ENCODE measurements at places on chromosomes 4 and X.

DNA sequence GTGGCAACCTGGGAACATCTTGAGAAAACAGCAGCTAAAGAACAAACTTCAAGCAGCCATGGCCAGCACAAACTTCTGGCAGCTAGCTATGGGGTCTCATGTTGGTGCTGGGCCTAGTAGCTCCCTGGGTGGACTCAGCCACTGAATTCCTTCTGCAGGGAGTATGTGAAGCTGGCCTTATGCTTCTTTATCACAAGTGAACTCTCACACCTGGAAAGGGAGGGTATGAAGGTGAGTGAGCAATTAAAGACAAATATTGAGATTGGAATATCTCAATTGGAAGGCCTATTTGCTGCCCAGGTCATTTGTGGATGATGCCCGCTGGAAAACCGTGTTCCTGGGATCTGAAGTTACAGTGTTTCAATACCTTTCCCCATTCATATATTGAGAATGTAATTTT is 153.3 kb upstream of the RPS6KA3 start:
- H3K4me3 ChIP-seq = no peak overlapping the region
- H3K36me3 ChIP-seq = peaks cover 2% of the 10 kb centered on the region
- H3K27me3 ChIP-seq = no peaks in the 10 kb centered on the region
- no peak for DNase-seq

GRCh38 chr4:159142241-159142640 is 39.4 kb downstream of the RAPGEF2 start:
- peaks cover 18% of the 10 kb centered on the region for H3K4me1 ChIP-seq
- no peak overlapping the region for H3K4me3 ChIP-seq
- peaks cover 3% of the 10 kb centered on the region for H3K36me3 ChIP-seq
- no peak overlapping the region for H3K27ac ChIP-seq
- no peaks in the 10 kb centered on the region for H3K27me3 ChIP-seq
- no peak for DNase-seq

DNA sequence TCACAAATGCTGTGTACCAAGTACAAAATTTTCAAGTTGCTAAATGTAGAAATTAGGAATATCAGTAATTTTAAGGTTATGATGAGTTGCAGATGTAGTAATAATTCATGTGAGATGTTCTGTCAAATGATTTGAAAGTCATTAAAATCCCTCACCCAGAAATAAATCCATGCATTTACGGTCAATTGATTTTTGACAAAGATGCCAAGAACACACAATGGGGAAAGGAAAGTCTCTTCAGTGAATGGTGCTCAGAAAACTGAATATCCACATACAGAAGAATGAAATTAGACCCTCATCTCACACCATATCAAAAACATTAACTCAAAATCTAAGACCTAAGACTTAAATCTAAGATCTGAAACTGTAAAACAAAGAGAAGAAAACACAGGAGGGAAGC is 12.9 kb upstream of the BMPR1B start:
- no peak overlapping the region for H3K4me3 ChIP-seq
- peaks cover 15% of the 10 kb centered on the region for H3K27me3 ChIP-seq
- no peaks in the 10 kb centered on the region for H3K36me3 ChIP-seq
- no peak for DNase-seq
- no peaks in the 10 kb centered on the region for H3K4me1 ChIP-seq

DNA sequence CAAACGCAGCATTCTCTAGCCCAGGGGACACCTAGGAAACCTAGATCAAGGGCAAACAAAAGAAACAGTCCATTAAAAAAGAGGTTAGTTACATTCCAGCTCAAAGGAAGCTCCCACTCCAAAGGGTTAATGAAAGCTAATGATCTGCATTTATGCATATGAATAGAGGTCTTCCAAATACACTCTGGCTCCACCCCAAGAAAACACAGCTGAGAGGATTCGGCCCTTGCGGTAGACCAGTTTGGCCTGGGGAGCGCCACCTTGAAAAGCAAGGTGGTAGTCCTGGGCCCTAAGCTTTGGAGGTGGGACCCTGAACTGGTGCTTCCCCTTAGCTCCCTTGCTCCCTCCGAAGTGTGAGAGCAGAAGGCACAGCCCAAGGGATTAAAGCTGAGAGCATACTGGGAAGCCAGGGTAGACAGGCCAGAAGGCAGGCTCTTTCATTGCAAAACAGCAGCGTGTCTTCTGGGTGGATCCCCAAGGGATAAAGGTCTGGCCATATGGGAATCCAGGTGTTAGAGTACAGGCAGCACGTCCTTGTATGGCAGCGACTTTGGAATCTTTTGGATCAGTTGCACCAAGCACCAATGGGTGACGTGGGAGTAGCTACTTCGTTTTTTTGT is 3.7 kb downstream of the GABRQ start:
- peaks cover 26% of the 10 kb centered on the region for H3K27me3 ChIP-seq
- no peak overlapping the region for H3K4me3 ChIP-seq
- H3K36me3 ChIP-seq = no peaks in the 10 kb centered on the region
- no peaks in the 10 kb centered on the region for H3K4me1 ChIP-seq

GRCh38 chrX:39493168-39493567 is 604.6 kb downstream of the BCOR start:
- no peaks in the 10 kb centered on the region for H3K27me3 ChIP-seq
- H3K36me3 ChIP-seq = peaks cover 3% of the 10 kb centered on the region
- peak overlapping the region; percentile 83 for H3K27ac ChIP-seq
- DNase-seq = no peak

GRCh38 chr4:119897260-119897659 is 169.4 kb downstream of the MAD2L1 start:
- H3K36me3 ChIP-seq = no peaks in the 10 kb centered on the region
- no peak for DNase-seq
- H3K4me3 ChIP-seq = no peak overlapping the region
- no peak overlapping the region for H3K27ac ChIP-seq

DNA sequence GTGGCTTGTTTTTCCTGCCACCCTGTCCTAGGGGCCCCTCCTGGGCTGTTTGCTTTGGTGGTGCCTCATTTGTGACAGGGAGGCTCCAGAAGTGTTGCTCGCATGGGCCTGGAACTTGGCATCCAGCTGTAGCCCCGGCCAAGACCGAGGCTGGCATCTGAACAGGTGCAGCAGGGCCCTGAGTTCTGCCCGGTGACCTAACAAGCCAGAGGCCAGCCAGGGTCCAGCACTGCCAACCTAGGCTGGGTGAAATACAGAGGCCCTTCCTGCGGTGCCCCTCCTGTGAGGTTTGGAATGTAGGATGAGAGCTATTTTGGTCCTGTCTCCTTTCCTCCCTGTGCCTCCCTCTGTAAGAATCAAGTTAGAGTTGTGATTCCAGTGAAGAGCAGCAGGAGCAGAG is 58.5 kb downstream of the STARD8 start:
- DNase-seq = no peak
- no peaks in the 10 kb centered on the region for H3K27me3 ChIP-seq
- no peaks in the 10 kb centered on the region for H3K4me1 ChIP-seq
- H3K27ac ChIP-seq = no peak overlapping the region

- H3K4me3 ChIP-seq = no peak overlapping the region
- H3K4me1 ChIP-seq = no peaks in the 10 kb centered on the region
- no peak overlapping the region for H3K27ac ChIP-seq
- H3K27me3 ChIP-seq = peaks cover 3% of the 10 kb centered on the region
- H3K36me3 ChIP-seq = no peaks in the 10 kb centered on the region
These were observed 82.7 kb downstream of the SORCS2 start for GRCh38 chr4:7275067-7275466.

DNA sequence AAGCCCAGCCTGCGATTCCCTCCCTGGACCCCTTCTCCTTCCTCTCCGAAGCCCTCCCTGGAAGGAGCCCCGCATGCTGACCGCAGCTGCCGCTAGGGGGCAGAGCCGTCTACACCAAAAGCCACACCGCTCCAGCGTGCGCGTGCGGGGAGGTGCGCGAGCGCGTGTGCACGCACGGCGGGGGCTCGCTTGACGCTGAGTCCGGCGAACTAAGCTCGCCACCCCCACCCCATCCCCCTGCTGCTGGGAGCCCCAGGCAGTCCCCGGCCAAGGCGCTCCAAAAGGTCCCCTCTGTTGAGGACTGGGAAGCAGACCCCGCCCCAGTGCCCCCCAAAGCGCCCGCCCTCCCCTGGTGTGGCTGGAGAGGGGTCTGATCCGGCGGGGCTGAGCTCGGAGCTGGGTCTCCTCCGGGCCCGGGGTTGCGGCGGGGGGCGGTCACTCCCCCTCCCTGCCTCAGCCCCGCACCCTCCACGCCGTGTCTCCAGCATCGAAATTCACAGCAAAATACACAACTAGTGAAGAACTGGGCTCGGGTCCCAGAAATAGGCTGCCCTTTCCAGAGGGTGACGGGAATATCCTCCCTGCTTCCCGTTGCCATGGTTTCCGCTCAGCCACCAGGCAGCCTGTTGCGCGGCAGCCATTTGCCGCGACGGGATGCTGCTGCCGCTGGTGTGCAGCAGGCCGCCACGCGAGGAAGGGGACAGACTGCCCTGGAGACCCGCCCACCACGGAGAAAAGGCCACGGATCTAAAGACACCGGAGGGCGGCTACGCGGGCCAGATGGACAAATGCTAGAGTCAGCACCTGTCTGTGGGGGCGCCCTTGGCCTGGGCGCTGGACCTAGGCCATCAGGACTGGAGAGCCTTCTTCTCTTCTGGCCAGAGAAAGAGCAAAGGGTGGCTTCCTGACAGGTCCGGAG is 11.2 kb upstream of the CCNQ start:
- peaks cover 5% of the 10 kb centered on the region for H3K4me1 ChIP-seq
- H3K4me3 ChIP-seq = peak overlapping the region; percentile 51
- no peaks in the 10 kb centered on the region for H3K27me3 ChIP-seq
- no peaks in the 10 kb centered on the region for H3K36me3 ChIP-seq
- no peak overlapping the region for H3K27ac ChIP-seq

GRCh38 chrX:103540145-103540544 is 20.9 kb upstream of the RAB40A start:
- H3K4me1 ChIP-seq = no peaks in the 10 kb centered on the region
- no peak for DNase-seq
- no peak overlapping the region for H3K4me3 ChIP-seq
- no peaks in the 10 kb centered on the region for H3K36me3 ChIP-seq
- H3K27me3 ChIP-seq = no peaks in the 10 kb centered on the region

DNA sequence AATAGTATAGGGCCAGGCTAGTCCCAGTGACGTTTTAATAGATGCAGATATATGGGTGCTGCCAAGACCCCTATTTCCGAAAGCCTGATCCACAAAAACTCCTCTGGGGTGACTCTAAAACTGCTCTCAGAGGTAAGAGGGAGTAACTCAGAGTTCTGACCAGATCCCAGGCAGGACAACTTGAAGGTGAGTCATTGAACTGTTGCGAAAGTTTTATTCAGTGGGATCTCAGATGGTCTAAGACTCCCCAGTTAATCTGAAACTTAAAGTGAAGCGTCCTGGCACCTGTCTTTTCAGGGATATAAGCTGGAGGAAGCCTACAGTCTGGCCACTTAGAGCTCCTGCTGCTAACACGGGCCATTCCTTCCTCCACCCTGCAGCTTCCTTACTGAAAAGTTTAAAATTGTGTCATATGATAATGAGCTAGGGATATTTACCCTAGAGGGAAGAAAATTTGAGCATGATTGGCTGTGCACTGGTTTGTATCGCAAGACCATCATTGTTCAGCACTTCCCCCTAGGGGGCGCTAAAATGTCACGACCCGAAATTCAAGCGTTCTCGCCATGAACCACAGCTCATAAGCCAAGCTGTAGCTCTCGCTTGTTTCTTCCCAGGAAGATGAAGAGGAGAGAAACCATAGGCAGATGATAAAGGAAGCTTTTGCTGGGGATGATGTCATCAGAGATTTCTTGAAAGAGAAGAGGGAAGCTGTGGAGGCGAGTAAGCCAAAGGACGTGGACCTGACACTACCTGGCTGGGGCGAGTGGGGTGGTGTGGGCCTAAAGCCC is 19.5 kb downstream of the UTP14A start:
- no peaks in the 10 kb centered on the region for H3K27me3 ChIP-seq
- H3K4me1 ChIP-seq = no peaks in the 10 kb centered on the region
- H3K4me3 ChIP-seq = no peak overlapping the region
- DNase-seq = peak; percentile 48
- peaks cover 19% of the 10 kb centered on the region for H3K36me3 ChIP-seq
- no peak overlapping the region for H3K27ac ChIP-seq

DNA sequence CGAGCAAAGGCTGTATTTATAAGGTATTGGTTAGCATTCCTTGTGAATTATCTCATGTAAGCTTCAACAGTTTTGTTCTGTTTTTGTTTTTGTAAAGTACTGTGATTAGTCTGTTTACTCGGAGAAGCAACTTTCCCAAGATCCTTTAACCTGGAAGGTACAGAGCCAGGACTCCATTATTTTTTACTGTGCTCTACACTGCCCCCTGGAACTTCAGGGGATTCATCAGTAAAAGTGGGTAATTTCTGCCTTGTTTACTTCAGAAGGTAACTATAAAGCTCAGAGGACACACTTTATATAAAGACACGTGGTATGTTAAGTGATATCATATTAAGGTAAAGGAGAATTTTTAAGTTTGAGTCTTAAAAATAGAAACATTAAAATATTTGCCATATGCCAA is 124.9 kb downstream of the IQCM start:
- no peak overlapping the region for H3K27ac ChIP-seq
- no peaks in the 10 kb centered on the region for H3K36me3 ChIP-seq
- no peak for DNase-seq
- no peaks in the 10 kb centered on the region for H3K27me3 ChIP-seq
- H3K4me3 ChIP-seq = no peak overlapping the region
- H3K4me1 ChIP-seq = no peaks in the 10 kb centered on the region

GRCh38 chr4:81257021-81257420 is 42.0 kb upstream of the PRKG2 start:
- no peak overlapping the region for H3K27ac ChIP-seq
- H3K36me3 ChIP-seq = no peaks in the 10 kb centered on the region
- DNase-seq = no peak
- no peak overlapping the region for H3K4me3 ChIP-seq
- peaks cover 4% of the 10 kb centered on the region for H3K27me3 ChIP-seq
- H3K4me1 ChIP-seq = no peaks in the 10 kb centered on the region

- peaks cover 13% of the 10 kb centered on the region for H3K4me1 ChIP-seq
- no peaks in the 10 kb centered on the region for H3K36me3 ChIP-seq
- H3K27ac ChIP-seq = no peak overlapping the region
- no peaks in the 10 kb centered on the region for H3K27me3 ChIP-seq
These were observed 16.5 kb downstream of the CYBB start for GRCh38 chrX:37796310-37796709.

DNA sequence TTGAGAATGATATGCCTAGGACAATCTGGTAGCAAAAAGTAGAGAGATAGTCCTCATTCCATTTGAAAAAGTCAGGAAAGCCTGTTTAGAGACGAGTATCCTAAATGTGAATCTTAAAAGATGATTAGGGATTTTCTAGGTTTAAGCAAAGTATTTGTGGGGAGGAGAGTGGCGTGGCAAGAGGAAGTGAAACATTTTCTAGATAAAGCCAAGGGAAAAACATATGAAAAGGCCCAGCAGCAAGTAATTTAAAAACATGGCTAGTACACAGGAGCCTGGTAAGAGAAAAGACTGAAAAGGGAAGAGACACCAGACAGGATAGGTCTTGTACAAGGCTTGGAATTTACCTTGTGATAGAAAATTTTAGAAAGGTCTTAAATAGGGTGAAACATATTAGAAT is 45.9 kb downstream of the CORIN start:
- no peak overlapping the region for H3K27ac ChIP-seq
- H3K4me3 ChIP-seq = no peak overlapping the region
- no peak for DNase-seq

GRCh38 chr4:2829321-2829932 is 14.2 kb upstream of the ADD1 start:
- H3K4me3 ChIP-seq = no peak overlapping the region
- no peak for DNase-seq
- peak overlapping the region; percentile 58 for H3K27ac ChIP-seq
- peaks cover 24% of the 10 kb centered on the region for H3K36me3 ChIP-seq
- no peaks in the 10 kb centered on the region for H3K27me3 ChIP-seq
